ENCODE measurements at places on chromosomes 12 and 14.

- DNase-seq = no peak
Observed at GRCh38 chr12:108065069-108065468, 64.0 kb upstream of the WSCD2 start.

DNA sequence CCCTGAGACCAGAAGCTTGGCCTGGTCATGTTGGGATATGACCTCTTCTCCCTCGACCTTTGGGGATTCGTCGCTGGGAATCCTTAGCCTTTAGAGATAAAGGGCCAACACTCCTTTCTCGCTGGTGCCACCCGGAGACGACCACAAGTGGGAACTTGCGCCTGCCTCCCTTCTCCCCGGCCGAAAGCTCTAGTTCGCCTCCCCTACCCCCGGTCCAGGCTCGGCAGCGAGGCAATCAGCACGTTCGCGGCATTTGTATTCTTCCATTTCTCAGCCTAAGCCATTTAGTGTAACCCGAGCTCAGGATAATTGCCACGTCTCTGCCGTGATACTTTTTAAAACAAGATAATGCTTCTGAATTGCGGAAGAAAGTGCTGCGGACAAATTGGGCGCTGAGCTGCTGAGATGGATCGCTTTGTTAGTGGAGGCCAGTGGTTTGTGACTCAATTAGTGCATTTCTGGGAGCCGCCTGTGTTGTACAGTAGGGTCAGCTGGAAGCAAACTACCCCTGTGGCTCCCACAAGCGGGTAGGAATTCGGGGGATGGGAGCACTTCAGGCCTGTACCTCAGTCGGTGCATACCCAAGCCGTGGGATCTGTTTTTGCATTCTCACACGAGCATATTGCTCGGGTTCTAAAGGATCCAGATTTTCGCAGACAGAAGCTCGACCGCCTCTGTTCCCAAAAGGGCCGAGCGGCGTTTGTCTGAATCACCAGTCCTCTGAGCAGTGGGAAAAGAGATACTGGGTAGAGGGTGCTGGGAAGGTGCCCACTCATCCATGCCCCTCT lies 6.8 kb upstream of the SIX1 start:
- DNase-seq = no peak

GRCh38 chr12:12278899-12279298 lies 12.1 kb upstream of the LRP6 start:
- DNase-seq = no peak

GRCh38 chr12:508795-509194 lies 49.1 kb downstream of the B4GALNT3 start:
- DNase-seq = no peak

DNA sequence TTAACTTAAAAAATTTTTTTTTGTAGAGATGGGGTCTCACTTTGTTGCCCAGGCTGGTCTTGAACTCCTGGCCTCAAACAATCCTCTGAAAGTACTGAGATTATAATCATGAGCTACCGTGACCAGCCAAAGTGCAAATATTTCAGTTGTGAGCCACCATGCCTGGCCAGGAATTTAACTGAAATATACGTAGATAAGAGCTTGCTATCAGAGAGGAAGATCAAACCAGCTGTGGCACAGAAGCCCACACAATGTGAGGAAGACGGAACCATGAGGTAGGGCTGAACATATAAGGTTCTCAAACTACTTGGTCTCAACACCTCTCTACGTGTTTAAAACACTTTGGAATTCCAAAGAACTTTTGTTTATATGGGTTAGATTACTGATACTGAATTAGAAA lies 29.1 kb downstream of the ATG14 start:
- DNase-seq = no peak

GRCh38 chr12:66942741-66943465 lies 264.0 kb upstream of the GRIP1 start:
- DNase-seq = no peak

DNA sequence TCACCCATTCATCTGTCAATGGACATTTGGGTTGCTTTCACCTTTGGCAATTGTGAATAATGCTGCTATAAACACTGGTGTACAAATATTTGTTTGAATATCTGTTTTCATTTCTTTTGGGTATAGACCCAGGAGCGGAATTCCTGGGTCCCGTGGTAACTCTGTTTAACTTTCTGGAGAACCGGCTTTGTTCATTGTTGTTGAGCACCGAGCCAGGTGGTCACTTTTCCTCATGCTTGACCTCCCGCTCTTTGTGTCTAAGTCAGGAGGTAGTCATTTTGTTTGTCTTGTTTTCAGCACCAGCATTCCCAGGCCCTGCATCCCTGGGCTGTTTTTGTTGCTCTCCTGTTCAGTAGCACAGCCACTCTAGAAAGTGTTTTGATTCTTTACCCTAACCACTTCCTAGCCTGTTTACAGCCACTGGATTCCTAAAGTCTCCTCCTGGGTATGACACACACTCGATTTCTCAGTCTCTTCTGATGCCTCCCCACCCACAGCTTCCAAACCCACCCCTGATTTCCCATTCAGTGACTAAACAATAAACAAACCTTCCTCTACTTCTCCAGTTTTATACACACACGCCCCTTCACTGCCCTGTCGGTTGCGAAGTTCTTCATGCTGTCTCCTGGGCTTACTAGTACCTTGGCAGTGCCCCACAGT lies 37.9 kb downstream of the B4GALNT3 start:
- no peak for DNase-seq

GRCh38 chr12:97555547-97556187 lies 93.1 kb downstream of the RMST start:
- DNase-seq = no peak

DNA sequence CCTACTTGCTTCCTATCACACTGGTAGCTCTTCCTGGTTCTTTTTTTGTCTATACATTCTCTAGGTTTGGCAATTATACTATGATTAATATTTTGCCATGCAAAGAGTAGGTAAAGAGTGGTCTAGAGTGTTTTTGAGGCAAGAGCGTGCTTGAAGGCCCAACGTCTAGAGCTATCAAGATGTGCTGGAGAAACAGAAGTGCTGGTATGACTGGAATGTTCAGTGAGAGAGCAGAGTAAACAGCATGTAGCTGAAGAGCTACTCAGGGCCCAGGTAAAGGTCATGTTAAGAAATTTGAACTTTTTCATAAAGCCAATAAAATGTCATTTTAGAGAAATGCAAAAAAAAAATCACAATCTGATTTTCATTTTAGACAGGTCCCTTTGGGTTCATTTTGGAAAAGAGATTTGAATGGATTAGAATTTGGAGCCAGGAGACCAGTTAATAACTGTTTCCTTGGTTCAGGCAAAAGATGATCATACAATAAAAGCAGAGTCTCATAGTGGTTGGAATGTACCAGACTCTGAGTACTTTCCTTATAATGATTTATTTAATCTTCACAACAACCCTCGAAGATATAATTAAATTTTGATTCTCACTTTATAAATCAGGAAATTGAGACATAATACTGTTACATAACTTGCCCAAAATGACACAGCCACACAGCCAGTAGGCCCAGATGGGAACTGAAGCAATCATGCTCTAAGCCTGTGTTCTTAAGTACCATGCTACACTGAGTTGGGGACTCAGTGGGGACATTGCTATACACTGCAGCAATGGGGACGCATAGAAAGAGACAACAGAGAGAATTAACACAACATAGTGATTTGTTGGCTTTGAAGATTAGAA lies 350.1 kb downstream of the NELL2 start:
- no peak for DNase-seq

GRCh38 chr12:116832353-116832752 lies 48.9 kb downstream of the HRK start:
- no peak for DNase-seq

- no peak for DNase-seq
Observed at GRCh38 chr12:77489331-77489970, 341.2 kb upstream of the NAV3 start.

DNA sequence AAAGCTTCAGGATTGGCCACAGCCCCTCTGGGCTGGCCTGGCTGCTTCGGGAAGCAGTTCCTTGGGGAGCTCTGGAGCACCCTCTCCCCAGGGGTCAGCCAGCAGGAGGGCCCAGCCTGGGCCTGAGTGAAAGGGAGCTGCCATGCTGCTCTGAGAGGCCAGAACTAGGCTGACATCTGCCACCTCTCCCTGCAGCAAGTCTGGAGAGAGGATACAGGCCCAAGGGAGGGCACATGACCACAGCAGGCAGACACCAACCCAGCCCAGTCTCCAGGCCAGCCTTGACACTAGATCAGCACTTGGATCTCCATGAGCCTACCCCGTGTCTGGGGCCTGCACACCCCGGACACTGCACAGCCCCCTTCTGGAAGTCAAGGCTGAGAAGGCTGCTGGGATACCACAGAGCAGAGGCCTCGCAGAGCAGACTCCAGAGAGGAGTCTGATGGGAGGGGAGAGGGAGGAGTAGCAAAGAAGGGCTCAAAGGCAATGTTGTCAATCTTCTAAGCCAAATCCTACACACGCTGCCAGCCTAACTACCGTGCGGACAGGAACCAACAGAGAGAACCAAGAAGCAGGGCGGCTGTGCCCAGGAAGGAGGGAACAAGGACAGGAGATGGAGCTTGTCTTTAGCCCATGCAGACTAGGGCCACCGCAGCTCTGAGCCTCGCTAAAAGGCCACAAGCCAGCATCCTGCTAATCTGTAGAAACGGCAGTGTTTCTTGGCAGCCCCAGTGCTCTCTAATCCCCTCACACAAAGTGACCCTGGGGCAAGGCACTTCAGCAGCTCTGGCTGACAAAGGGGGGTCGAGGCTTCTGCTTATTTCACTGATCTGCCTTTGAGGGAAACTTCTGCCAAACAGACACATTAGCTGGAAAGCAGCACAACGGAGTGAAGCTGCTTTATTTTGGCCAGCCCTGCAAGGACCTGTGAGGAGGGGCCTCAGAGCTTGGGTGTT lies 12.9 kb downstream of the COL2A1 start:
- no peak for DNase-seq

DNA sequence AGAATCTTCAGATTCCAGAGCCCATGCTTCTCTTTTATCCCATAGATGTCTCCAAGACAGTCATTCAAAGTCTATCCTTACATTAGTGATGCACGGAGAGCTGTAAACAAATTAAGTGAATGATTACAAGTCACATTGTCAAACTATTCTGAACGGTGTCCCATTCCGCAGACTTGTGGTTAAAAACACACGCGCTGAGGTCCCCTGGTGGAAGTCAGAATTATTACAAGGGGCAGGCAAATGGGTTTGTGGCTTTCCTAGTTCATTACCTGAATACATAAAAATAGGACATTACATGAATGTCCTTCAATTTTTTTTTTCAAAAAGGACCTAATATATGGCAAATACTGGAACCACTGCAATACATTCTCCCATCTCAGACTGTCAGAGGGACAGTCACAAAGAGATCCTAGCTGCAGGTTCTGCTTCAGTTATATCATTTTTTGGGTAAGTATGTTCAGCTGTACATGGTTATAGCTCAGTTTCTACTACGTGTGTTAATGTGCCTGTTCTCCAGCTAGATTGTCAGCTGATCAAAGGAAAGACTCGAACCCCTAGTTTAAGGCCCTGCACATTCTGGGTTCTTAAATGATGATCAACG lies 53.1 kb upstream of the STON2 start:
- DNase-seq = peak; percentile 61

DNA sequence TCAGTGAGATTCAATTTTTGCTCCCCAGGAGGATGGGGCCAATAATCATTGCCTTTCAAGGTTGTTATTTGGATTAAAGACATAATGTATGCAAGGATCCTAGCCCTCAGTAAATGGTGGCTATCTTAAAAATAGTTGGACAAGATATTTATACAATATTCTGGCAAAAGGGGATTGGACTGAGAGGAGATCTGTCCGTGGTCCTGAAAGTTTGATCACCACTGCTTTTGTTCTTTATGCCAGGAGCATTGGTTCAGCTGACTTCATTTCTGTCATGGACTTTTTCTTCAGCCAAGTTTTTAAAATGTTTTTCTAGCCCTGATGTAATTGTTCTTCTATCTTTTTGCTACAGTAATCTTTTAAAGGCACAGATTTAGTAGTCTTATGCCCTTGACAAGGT lies 70.2 kb upstream of the TCL1A start:
- DNase-seq = no peak

DNA sequence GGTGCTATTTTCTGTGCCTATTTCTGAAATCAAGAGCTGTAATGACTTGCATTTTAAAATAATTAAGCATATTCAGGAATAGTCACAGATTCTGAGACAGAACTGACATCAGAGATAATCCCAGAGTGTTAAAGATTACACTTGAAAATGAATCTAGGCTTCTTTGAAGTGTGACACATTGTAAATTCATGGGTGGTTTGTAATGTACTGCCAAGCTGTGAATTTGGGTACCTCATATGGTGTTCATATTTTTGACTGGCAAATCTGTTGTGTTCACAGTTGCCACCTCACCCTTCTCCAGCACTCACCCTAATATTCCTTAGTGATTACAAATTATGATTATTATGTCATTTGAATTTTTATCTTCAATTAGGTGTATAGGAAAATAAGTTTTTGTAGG lies 78.5 kb upstream of the CSRP2 start:
- peak; percentile 88 for DNase-seq

DNA sequence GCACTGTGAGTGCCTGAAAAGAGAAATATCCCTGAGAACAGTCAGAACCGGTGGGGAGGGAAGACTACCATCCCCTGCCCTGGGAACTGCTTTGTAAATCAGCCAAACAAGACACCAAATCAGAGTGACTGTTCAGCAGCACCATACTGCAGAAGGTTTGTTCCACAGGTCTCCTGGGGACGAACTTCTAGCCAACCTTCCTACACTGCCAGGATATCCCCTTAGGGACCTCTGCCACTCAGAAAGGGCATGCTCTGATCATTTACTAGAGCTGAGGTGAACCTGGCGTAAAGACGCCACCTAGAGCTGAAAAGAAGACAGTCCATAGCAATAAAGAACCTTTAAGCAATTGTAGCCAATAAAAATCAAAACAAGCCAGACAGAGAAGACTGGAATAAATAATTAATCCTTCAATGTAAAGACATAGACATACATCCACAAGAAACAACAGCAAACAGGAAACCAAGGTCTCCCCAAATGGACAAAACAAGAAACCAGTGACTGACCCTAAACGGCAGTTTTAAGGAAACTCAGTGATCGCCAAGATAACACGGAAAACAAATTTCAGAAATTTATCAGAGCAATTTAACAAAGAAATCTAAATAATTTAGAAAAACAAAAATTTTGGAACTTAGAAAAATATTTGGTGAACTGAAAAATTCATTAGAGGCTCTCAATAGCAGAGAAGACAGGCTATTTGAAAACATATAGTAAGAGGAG lies 228.1 kb upstream of the AMIGO2 start:
- DNase-seq = peak; percentile 21

- peak; percentile 50 for DNase-seq
Observed at GRCh38 chr12:39617887-39618286, 1.7 kb downstream of the ABCD2 start.

DNA sequence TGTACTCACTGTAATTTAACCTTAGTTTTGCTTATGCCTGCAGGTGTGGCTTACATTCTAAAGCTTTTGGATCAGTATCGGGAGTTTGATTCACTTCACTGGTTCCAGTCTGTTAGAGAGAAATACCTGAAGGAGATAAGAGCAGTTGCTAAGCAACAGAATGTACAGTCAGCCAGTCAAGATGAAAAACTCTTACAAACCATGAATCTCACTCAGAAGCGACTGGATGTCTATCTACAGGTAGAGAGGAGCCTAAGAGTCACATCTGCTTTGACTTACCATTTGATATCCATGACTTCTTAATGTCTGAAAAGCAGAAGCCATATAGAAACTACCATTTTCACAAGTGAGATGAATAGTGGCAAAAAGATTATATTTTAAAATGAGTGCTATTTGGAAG lies 56.5 kb downstream of the WASHC4 start:
- no peak for DNase-seq

- DNase-seq = peak; percentile 64
Observed at GRCh38 chr12:110698171-110698902, 9.4 kb upstream of the HVCN1 start.
